ENCODE measurements at places on chromosomes 2 and 18.

DNA sequence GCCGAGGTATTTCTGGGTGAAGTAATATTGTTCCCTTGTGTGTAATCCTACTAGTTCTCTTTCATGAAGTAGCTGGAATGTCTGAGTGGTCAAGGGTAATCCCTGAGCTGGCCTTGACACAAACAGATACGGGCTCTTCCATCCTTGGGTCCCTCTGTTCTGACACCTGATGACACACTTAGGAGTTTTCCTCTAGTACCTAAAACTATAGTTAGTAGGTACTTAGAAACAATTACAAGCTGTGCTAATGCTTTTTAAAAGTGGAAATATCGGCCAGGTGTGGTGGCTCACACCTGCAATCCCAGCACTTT lies 59.2 kb upstream of the IL1R1 start:
- no peak for DNase-seq

DNA sequence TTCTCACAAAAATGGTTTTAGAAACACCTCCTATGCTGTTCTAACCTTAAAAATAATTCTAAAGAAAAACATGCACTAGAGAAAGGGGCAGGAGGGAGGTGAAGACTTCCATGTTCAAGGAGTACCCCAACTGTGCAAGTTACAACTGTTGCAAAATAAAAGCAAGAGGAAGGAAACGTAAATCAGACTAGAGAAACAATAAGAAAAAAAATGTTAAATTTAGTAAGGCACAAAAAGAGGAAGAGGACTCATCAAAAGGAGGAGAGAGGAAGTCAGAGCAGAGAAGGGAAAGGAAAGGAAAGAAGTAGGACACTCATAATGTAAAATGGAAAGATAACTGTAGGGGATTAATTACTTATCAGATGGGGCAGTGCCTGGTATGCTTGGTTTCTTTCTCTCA lies 34.1 kb downstream of the RAPH1 start:
- DNase-seq = no peak

DNA sequence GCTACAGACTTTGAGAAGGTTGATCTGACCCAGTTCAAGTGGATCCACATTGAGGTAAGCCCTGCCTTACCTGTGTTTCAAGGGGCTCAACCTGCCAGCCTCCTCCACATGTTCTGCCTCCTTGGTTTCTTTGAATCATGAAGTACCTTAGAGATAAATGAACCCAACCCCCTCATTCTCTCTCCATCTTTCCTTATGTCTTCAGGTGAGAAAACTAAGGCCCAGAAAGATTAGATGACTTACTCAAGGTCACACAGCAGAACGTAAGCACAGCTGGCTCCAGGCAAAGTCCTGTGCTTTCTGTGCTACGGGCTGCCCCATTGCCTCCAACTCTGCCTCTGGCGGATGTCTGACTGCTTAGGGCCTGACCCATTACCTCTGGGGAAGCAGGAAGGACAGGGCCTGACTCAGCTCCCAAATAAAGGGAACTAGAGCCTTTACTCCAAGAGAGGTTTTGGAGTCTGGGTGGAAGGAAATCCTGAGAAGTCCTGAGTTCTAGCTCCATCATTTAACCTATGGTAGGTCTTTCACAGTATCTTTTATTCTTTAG lies 10.3 kb downstream of the KHK start:
- peak; percentile 14 for DNase-seq

- no peak for DNase-seq
Measured at GRCh38 chr2:174059178-174059883, 94.2 kb upstream of the SP3 start.

GRCh38 chr2:177532567-177532966 lies 140.0 kb downstream of the AGPS start:
- no peak for DNase-seq

DNA sequence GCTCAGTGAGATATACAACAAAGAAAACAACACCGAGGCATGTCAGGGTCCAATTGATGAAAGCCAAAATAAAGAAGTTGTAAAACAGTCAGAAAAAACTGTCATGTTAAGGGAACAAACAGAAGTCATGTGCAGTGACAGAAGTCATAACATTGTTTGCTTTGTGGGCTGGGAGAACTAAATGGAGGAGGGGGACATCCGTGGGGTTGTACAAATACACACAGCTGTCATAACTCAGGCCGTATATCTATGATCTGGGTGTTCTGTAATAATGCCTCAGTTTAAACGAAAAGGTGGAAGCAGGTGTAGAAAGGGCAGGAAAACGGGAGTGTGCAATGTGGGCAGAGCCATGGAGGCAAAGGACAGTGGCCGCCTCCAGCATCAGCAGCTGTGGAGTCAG lies 27.3 kb downstream of the TIMM21 start:
- no peak for DNase-seq

DNA sequence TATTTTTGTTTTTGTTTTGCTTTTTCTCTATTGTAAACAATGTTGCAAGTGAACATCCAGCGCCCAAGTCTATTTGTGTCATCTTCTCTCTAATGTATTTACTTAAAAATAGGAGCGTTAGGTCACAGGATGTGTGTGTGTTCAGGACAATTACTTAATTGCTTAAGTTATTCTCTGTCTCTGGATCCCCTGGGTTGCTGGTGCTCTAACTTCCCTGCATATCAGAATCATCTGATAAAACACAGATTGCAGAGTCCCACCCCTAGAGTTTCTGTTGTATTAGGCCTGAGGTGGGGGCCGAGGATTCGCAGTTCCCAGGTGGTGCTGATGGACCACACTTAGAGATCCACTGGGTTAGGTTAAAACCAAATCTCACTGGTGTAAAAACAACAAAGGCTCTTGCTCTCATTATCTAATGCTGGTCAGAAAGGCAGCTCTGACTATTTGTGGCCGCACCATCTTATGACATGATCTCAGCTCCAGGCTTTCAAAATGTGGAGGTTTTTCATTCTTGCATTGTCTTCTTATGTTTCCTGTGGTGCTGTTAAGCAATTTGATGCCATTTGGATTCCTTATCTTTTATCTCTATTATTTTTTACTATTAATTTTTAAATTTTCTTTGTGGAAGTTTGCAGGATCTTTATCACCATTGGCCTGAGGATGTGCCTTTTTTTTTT lies 87.7 kb downstream of the CLIP4 start:
- DNase-seq = no peak
